ENCODE measurements at places on chromosomes 1 and 21.

- no peak for DNase-seq
These were observed 1.8 kb upstream of the CKS1B start for GRCh38 chr1:154972517-154973343.

GRCh38 chr21:46217511-46218196 is 10.9 kb downstream of the LSS start:
- DNase-seq: no peak

DNA sequence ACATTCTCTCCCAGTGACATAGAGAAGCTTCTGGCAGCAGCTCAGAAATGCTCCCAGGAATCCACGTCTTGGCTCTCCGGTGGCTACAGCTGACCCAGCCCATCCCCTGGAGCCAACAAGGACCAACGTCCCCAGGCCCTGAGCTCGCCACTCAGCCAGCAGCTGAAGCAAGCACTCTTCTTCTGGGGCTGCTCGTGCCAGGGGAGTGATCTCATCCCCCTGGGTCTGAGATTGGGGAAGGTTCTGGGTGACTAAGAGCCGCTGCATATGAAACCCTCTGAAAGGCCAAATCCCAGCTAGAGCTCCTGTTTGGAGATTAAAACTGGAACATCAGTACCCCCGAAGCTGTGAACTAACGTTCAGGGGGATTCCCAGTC is 487.9 kb downstream of the NPHP4 start:
- no peak for DNase-seq

- DNase-seq: no peak
These were observed 157.7 kb downstream of the TRIM33 start for GRCh38 chr1:114353262-114353661.

GRCh38 chr1:170707959-170708655 is 44.2 kb downstream of the PRRX1 start:
- DNase-seq: no peak

DNA sequence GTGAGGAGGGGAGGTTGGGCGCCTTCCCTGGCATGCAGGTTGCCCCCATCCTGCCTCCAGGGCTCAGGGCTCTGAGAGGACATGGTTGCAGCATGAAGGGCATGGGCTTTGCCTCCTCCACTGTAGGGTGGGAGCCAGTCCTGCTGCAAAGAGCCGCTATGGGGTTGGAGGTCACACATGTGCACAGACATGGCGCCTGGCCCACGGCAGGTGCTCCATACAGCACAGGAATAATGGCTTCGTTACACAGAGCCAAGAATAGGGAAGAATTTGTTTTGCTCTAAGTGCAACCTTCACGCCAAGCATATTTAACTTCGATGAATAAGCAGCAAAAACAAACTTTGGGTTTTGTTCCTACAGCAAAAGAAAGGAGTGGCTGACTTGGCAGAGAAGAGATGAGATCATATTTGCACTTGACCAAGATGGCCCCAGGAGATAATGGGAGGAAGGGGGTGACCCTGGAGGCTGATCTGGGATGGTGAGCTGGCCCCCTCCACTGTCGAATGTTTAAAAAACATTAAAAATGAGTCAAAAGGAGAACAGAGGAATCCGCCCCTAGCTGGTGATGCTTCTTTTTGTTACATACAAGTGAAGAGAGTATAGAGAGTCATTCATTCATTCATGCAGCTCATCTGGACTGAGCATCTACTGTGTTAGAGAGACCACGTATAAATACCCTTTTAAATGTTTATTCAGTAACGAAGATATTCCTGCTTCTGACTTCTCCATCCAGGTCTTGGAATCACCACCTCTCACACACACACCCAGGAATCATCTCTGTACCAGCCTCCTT is 12.4 kb upstream of the C2CD2 start:
- no peak for DNase-seq

GRCh38 chr1:202189918-202190715 is 3.5 kb upstream of the LGR6 start:
- no peak for DNase-seq

DNA sequence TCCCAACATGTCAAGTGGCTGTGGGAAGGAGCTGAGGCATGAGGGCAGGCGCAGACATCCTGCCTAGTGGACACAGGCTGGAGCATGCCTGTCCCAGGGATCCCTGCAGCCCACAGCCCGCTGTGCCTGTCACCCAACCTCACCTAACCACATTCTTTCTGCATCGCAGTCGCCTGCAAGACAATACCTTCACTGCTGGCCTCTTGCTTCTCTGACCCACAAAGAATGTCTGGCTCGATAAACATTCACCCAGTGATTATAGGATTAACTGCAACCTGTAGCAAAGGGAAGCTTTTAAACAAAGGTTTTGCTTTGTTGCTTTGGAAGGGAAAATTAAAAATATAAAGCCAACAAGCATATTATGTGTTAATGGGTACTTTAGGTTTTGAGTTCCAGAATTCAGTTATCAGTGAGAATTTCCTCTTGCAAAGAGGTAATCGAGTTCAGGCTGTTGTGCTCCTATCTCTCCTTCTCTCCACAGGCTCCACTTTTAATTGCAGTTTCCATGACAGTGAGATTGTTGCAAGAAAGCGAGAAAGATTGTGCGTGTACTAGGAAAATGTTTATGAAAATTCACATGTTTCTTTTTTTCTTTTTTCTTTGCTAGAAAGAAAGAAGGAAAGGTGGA is 40.0 kb upstream of the ZNF648 start:
- no peak for DNase-seq

DNA sequence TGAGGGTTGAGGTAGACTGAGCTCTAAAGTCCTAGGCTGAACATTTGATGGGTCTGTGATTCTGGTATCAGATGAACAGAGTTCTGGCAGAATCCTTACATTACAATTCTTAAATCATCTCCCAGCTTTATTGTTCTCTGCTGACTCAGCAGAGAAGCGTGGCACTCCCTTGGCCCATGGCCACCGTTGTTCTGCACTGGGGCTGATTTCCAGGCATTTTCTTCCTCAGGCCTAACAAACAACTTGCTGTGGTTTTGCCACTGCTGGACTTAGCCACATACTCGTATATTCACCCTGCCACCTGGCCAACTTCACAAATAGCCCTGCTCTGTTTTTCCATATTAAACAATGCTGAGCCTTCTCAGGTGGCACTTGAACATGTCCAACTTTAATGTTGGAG is 223.2 kb downstream of the TNR start:
- DNase-seq: no peak

DNA sequence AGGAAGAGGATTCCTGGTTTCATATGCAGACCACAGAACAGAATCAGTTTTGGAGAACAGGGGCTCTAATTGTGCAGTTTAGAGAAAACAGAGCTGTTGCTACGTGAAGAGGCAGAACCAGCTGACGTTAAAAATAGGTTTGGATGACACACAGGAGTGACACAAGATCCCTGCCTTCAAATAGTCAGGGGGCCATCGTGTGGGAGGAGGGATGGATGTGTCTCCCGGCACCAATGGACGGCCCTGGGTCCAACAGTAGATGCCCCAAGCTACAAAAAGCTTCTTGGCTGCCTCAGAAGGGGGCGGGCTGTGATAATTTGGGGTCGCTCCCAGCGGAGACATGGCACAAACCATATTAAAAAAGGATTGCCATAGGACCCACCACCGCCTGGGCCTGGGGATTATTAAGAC is 87.8 kb downstream of the MRPL37 start:
- no peak for DNase-seq

DNA sequence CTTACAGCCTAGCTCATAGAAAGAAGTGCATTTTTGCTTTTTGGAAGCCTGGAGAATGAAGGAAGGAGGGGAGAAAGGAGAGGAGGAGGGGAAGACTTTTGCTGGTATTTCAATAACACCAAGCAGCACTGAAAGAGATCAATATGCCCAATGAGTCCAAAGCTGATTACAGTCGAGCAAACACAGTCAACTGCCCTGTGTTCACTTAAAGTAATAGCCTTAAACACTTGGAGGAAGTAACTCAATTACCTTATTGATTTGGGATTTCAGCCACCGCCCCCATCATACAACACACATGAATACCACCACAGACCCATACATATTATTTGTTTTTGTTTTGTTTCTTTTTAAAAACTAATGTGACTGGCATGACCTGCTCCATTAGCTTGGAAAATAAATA is 23.3 kb upstream of the RXRG start:
- no peak for DNase-seq

- no peak for DNase-seq
These were observed 21.3 kb downstream of the CHIT1 start for GRCh38 chr1:203208181-203208580.

DNA sequence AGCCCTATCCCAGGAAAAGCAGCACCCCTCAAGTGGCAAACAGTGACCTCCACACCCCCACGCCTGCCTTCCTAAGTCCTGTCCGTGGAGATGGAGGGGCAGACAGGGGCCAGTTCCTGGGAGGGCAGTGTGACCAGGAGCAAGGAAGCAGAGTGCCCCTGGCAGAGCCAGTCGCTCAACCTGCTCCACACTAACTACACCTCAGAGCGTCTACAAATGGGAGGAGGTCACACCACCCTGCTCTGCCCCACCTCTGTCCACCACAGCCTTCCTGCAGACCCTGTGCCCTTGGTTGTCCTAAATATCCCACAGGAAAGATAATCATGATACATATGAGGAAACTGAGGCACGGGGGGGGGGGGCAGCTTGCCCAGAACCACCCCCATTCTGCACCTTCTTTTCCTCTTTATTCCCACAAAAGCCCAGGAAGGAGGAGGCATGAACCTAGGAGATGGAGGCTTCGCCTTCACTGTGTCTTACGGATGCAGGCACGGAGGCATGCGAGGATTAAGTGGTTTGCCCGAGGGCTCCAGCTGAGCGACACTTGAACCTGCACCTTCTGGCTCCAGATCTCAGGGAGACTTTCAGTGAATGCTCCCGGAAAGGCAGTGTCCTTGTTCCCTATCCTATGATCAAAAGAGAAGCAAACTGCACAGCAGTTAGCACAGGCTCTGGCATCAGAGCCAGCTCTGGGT is 42.7 kb upstream of the SELENON start:
- no peak for DNase-seq

- peak; percentile 29 for DNase-seq
These were observed 56.2 kb downstream of the FCRL5 start for GRCh38 chr1:157496121-157496526.

DNA sequence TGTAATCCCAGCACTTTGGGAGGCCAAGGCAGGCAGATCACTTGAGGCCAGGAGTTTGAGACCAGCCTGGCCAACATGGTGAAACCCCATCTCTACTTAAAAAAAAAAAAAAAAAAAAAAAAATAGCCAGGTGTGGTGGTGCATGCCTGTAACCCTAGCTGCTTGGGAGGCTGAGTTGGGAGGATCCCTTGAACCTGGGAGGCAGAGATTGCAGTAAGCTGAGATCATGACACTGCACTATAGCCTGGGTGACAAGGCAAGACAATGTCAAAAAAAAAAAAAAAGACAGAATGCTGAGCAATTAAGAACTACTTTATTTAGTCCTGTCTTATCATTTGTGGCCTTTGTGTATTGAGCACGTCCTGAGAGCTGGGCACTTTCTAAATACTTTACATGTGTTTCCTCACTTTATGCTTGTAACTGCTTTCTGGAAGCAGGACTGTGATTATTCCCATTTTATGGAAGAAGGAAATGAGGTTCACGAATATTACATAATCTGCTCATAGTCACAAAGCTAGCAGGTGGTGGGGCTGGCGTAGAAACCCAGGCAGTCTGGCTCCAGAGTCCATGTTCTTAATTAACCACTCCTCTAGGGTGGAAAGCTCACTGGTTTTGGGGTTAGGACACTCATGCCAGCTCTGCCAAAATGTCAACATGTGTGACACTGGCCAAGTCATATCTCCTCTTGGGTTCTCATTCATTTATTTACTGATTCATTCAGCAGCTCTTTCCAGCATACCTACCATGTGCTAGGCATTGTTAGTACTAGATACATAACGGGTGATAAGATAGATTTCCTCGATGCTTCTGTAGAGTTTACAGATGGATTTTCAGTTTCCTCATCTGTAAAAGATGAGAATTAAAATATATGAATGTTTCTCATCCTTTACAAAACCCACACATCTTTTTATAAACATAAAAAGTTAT is 57.7 kb downstream of the DDR2 start:
- no peak for DNase-seq

DNA sequence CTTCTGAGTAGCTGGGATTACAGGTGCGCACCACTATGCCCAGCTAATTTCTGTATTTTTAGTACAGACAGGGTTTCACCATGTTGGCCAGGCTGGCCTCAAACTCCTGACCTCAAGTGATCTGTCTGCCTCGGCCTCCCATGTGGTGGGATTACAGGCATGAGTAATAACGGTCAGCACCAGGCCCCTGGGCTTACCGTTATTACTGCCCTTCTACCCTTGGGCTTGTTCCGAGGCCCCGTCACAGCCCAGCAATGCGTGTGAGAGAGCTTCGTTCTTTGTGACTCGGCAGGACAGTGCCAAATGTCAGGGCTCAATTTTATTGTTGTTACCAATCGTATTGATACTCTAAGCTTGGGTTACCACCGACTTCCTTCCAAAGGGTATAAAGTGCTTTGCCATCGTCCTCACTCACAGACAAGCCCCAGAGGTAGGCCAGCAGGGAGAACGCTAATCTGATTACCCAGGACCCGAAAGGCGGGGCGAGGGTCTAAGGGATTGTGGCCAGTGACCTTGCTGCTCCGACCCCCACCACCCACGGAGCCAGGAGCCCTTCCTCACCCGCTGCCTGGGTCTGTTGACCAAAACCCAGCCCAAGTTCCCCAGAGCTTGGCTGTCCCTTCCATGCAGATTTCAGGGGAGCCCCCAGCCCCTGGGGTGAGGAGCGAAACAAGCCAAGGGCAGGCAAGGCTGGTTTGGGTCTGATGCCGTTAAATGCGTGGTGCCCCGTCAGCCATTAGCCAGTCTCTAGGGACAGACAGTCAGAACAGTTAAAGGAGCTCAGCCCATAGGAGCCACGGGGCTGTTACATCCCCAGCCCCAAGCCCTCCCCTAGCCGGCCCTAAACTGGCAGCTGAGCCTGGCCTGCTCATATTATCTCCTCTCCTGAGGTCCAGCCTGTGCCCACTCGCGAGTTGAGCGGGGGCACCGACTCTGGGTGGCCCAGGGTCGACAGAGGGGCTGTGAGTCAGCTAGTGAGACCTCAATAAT is 54.9 kb upstream of the CASZ1 start:
- no peak for DNase-seq

GRCh38 chr1:32303997-32304622 is 12.2 kb downstream of the HDAC1 start:
- DNase-seq: no peak

GRCh38 chr1:78263459-78263858 is 217.7 kb downstream of the GIPC2 start:
- DNase-seq: no peak

DNA sequence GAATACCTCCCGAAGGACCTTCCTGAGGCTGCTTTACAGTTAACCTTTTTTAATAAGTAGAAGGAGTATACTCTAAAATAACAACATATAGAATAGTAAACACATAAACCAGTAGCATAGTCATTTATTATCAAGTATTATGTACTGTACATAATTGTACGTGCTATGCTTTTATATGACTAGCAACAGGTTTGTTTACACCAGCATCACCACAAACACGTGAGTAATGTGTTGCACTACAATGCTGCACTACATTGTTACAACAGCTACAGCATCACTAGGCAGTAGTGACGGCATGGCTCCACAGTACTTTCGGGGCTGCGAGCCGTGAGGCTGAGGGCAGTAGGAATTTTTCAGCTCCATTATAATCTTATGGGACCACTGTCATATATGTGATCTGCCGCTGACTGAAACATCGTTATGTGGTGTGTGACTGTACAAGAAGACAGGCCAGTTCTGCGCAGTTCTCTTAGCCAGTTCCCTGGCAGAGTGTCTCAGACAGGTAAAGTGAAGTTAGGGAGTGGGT is 82.8 kb upstream of the LRRC8D start:
- no peak for DNase-seq
